Activated effector memory CD4-positive, alpha-beta T cell treated with Interleukin-2 at 50 U/mL for 16 hours (primary cell): ENCODE measurements at places on chromosomes 7 and 10.

DNA sequence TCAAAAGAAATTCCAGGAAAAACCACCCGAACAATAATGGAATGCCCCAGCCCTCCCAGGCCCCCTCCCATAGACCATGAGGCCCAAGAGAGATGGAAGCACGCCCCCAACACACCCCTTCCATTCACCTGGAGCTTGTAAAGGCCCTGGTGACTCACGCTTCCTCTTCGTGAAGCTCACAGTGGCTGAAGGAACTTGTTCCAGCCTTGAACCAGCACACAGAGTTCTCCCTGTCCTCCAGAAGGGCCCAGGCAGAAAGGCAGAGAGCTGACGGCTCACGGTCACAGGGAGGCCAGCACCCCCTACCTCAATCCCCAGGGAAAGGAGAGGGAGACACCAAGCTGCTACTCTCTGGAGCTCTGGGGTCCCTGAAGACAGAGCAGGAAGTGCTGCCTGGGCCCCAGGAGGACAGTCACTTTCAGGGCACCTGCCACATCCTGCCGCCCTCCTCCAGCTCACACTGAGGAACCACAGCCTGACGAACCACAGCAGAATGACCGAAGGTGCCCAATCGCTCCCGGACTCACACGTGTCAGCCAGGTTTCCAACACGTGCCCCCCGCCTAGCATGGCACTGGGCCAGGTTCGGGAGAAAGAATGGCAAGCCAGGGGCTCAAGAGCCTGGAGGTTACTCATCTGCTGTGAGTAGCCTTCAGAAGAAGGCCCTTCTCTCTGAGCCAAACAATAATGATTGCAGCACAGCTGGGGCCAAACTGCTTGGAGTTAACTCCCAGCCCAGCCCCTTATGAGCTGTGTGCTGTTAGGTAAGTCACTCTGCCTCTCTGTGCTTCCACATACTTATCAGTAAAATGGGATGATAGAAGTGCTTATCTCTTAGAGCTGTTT lies 52.8 kb downstream of the DLG5 start:
- DNase-seq: peak; percentile 14

GRCh38 chr10:84525120-84525806 lies 196.9 kb downstream of the CCSER2 start:
- no peak for DNase-seq

DNA sequence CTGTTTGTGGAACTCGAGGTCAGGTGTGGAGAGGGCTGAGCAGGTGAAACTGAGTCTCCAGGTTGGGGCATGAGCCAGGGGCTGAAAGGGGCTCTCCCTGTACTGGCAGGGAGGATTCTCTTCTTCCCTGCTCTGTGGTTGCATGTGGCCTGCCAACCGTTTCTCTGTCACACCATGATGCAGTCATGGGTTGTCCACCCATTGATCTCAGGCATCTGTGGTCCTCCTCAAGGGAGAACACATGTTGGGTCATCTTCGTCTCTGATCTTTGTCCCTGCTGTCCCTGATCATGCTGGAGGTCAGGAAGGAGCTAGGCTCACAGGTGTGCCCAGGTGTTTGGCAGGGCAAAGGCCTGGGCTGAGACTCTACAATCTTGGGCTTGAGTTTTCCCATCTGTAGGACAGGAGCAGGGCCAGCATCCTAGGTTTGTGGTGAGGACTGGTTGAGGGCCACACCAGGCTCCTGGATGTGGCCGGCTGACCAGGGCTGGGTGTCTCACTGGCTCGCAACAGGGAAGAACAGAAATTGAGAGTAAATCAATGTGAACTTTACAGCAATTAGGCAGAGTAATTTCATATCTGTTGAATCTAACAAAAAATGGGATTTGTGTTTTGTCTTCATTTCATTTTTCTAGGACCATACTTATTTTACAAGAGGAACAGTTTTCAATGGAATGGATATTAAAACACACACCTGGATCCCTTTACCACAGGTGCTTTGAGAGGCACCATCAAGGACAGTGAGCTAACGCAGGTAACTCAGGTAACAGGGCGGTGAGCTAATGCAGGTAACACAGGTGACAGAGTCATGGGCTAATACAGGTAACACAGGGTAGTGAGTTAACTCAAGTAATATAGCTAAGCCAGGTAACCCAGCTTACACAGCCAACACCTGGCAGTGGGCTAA lies 58.5 kb upstream of the IGFBP3 start:
- DNase-seq: no peak

DNA sequence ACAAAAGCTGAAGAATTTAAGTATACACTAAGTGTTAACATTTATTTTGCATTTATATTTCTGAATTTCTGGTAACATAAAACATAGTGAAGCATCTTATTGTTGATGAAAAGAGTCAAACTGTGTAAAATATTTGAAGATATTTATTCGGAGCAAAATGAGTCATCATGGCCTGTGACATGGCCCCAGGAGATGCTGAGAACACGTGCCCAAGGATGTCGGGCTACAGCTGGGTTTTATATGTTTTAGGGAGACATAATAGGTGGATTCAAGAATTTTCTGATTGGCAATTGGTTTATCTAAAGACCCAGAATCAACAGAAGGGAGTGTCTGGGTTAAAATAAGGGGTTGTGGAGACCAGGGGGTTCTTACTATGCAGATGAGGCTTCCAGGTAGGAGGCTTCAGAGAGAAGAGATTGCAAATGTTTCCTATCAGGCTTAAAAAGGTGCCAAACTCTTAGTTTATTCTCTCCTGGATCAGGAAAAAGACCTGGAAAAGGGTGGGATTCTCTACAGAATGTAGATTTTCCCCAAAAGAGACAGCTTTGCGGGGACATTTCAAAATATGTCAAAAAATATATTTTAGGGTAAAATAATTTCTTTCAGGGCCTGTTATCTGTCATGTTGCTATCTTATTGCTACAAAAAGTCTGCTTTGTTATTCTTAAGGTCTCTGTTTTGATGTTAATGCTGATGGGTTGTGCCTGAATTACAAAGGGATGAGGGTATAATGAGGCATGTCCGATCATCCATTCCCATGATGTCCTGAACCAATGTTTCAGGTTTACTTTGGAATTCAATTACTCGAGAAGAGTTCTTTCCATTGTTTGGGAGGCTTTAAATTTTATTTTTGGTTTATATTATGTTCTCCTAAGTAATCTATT lies 74.5 kb downstream of the VWDE start:
- DNase-seq: no peak

- no peak for DNase-seq
Measured at GRCh38 chr7:133602291-133602690, 349.4 kb downstream of the EXOC4 start.

- DNase-seq: no peak
Measured at GRCh38 chr7:124364283-124364682, 331.4 kb upstream of the TMEM229A start.

GRCh38 chr10:51121861-51122260 lies 47.6 kb downstream of the PRKG1 start:
- no peak for DNase-seq

DNA sequence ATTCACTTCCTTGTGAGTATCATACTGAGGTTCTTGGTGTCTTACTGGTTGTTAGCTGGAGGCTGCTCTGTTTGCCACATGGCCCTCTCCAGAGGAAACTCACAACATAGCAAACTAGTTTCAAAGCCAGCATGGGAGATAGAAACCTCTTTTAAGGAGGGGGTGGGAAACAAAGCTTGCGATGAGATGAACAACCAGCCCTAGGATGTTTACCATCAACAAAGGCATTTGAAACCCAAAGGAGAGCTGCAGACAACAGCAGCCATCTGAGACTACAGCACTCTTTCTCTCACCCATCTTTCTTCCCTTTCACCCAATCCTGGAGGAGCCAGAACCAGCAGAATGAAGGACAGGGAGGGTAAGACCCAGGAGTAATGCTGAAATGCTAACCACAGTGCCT lies 182.1 kb downstream of the NEBL start:
- no peak for DNase-seq

GRCh38 chr10:112531421-112531820 lies 84.4 kb downstream of the VTI1A start:
- DNase-seq: no peak

DNA sequence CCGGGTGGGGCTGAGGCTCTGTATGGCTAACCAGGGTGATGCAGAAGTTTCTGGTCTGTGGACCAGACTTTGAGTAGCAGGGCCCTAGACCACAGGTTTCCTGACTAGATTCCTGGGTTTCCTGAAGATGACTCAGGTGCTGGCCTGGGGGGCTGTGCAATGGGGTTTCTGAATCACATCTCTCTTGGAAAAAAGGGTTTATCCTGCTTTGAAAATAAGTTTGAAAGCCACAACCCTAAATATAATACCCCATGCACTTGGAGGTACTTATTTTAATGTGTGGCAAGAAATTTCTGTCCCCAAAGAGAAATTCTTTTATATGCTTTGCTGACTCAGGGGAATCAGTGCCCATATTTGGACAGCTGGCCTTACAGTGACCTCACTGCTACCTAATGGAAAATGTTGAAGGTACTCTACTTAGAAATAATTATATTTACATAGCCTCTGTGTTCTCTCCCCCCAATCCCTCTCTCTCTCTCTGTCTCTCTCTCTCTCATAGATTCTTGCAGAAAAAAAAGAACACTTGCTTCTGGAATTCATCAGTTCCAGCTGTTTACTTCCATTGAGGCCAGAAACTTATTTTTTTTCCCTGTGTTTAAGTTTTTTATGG lies 184.4 kb upstream of the LYZL2 start:
- DNase-seq: no peak

DNA sequence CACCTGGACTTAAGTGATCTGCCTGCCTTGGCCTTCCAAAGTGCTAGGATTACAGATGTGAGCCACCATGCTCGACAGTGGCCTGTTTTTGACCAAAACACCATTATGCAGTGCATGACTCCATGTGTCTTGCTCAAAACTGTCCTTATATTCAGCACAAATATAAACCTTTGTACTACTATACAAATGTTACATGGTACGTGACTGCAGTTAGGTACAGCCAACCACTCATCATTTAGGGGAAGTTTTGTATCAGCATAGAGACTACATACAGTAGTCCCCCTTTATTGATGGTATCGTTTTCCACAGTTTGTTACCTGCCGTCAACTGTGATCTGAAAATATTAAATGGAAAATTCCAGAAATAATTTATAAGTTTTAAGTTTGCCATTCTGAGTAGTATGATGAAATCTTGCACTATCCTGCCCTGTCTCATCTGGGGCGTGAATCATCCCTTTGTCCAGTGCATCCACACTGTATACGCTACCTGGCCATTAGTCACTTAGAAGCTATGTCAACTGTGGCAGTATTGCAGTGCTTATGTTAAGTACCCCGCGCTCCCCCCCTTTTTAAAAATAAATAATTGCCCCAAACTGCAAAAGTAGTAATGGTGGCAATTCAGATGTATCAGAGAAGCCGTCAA lies 23.3 kb upstream of the ZNF282 start:
- DNase-seq: no peak

DNA sequence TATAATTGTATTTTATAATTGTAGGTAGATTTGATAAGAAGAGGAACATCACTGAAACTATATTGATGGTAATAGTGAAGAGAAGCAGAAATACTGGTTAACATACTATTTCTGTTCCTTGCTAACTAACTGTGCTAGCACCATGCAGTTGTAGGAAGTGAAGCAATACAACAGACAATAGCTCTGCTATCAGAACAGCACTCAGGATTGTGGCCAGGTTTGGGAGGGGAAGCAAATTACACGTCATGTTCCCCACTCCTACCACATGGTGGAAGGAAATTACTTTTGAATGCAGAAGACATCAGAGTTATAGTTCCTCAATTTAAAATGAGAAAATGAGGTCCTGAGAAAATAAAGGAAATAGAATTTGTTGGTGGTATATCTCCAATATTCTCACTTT lies 151.1 kb downstream of the DGKB start:
- no peak for DNase-seq

DNA sequence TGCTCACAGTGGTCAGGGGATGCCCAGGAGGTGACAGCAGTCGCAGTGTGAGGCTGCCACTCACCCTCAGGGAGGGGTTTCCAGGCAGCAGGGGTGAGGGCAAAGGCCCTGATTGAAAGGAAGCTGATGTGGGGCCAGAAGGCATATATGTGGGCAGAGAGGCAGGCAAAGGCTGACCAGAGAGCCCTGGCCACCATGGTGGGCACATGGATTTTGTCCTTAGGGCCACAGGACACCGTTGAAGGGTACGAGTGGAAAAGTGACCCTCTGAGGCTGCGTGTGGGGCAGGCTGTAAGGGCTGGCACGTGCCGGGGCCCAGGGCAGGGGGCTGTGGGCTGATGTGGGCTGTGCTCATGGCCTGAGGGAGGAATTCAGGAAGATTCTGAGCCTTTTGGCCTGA lies 57.5 kb upstream of the ZNF32 start:
- no peak for DNase-seq

GRCh38 chr7:101781439-101781838 lies 36.0 kb upstream of the CUX1 start:
- DNase-seq: no peak

DNA sequence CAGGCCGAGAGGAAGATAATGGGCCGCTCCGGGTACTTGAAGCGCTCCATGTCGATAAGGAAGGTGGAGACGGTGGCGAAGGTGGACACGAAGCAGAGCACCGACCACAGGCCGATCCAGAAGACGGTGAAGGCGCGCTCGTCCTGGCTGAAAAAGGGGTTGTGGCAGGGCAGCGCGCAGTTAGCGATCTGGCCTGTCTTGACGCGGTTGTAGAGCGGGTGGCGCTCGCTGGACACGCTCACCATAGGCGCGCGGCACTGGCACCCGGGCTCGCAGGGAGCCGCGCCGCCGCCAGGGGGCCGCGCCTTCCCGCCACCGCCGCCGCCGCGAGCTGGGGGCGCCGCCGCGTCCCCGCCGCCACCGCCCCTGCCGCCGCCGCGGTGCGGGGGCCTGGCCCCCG lies 1.6 kb downstream of the FZD8 start:
- DNase-seq: no peak

DNA sequence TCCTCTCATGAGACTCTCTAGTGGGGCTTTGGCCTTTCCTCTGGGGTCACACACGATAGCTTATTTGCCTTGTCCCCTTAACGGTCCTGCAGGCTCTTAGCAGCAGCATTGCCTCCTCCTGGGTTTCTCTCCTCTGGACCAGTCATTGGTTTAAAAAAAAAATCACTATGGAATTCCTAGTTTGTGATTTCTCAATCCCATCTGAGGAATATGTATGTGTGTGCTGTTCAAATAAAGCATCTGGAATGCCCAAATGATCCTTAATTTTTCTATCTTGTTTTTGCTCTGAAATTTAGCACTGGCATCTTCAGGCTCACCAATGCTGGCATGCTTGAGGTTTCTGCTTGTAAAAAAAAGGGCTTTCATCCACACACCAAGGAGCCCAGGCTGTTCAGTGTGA lies 30.5 kb downstream of the ACTA2 start:
- DNase-seq: no peak

GRCh38 chr10:79305988-79306387 lies 41.3 kb upstream of the PPIF start:
- no peak for DNase-seq

- DNase-seq: no peak
Measured at GRCh38 chr7:156629873-156630272, 10.7 kb upstream of the RNF32 start.
